ENCODE measurements at places on chromosomes 4 and X.

DNA sequence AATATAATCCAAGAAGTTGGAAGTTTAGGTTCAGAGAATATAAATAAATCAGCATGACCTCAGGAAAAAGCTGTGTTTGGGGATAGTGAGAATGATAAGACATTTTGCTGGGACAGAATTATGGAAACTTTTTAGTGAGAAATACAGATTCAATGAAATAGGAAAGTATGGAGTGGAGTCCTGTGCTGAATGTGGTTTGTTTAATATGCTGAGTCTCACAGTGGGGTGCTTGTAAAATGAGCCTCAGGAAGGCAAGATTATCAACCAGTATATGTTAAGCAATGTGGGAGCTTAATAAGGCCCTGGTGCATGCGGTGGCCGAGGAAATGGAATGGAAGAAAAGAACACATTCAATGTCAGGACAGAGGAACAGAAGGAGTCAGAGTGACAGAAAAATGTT lies 1554.7 kb upstream of the TENM3 start:
- no peak for DNase-seq

- DNase-seq: no peak
Observed at GRCh38 chr4:79199743-79200142, 126.1 kb downstream of the NAA11 start.

DNA sequence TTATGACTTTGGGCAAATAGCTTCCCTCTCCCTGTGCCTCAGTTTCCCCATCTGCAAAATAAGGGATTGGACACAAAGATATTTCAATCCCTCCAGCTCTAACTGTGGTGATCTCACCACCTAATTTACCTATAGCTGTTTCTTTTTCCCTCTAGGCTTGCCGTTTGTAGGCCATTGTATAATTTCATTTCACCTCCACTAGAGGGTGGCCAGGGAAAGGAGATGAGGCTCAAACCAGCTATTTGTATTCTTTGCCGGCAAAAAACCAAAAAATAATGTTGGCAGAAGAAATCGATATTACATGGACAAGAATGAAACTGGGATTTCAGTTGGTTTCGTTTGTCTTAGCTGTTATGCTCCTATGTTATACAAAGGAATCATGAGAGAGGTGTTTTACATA lies 36.1 kb upstream of the DOCK11 start:
- peak; percentile 10 for DNase-seq

DNA sequence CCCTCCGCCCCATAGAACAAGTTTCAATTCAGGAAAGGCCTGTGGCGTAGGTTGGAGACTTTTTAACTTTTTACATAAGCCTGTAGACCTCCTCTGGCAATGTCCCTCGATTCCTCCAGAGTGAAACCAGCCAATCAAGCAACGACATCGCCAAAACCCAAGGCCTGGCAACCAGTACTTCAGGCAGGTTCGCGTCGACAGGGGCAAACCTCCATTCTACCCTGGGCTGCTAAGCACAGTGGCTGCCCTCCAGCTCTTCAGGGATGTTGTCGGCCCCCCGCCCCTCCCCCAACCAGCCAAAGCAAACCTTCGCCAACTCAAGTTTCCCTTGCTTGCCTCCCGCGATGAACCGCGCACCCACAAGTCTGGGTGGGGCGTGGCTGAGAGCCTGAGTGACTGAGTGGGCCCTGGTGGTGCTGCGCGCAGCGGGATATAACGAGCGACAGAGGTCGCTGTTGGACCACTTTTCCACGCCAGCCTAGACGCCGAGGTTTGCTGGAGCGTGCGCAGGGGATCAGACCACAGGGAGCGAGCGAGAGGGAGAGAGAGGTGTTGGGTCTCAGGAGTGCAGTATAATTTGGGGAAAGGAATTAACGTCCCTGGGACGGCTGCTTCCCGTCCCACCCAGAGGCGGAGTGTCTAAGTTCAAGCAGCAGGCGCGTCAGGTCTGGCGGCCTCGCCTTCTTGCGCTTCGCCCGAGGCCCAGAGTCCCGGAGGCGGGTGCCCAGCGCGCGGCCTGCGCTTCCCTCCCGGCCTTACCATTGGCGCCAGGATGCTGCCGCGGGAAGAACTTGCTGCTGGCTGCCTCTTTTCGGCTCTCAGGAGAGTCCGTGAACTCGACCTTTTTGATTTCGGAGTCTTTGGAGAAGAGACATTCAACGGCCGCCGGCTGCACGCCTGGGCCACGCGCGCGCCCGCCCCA lies 9.0 kb upstream of the PITX2 start:
- peak; percentile 83 for DNase-seq

GRCh38 chr4:165874072-165874790 lies 1.2 kb downstream of the TLL1 start:
- DNase-seq: no peak

GRCh38 chrX:154546354-154547244 lies at the start of gene G6PD:
TSS of gene G6PD (minus strand) at chrX:154546846. CDS start at chrX:154546155, 691 bp downstream.
- peak; percentile 92 for DNase-seq

DNA sequence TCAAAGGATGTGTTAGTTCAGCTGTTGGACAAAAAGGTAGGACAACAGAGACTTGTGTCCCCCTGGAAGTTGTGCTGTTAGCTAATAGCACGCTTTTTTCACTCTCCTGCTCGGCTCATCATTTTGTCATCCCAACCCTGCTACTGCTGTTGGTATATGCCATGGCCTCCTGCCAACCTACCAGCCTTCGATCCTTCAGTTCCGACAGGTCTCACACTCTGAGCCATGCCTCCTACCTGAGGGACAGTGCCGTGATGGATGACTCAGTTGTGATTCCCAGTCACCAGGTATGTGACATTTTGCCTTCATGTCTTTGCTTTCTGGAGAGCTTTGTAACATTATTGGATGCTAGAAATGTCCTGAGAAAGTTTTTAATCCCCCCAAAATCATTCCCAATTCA lies 268.1 kb downstream of the ANK2 start:
- no peak for DNase-seq

GRCh38 chr4:160251522-160252170 lies 1148.8 kb downstream of the RAPGEF2 start:
- no peak for DNase-seq

GRCh38 chr4:56052966-56053365 lies 104.2 kb downstream of the CEP135 start:
- DNase-seq: no peak

DNA sequence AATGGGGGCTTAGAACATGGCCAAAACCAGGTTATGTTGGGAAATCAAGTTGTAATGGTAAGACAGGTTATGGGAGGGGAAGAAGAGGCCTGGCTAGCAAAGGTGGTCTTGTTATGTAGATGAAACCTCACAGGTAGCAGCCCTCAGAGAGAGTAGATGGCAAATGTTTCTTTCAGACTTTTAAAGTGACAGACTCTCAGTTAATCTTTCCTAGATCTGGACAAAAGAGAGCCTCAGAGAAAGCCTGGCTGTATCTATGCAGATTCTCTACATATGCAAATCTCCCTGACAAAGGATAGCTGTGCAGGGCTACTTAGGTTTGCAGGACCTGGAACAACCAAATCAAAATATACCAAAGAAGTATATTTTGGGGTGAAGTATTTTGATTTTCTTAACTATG lies 284.1 kb upstream of the AMOT start:
- no peak for DNase-seq

- DNase-seq: no peak
Observed at GRCh38 chrX:38379088-38379487, 26.7 kb downstream of the OTC start.

DNA sequence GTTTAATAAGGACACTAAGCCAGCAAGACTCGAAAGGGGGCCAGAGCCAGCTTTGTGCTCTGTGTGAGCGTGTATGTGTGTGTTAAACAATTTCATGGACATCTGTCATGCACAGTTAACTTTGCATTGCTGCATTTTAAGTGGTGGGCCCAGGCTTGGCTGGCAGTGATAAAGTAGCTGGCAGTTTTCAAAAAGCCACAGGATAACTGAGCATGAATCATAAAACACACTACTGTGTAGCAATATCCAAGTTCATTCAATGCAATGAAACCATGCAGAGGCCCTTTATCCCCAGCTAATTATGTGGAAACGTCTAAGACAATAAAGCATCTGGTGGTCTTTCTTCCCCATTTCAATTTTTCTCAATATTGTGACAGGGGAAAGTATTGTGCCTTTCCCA lies 132.9 kb downstream of the NKX6-1 start:
- DNase-seq: no peak

DNA sequence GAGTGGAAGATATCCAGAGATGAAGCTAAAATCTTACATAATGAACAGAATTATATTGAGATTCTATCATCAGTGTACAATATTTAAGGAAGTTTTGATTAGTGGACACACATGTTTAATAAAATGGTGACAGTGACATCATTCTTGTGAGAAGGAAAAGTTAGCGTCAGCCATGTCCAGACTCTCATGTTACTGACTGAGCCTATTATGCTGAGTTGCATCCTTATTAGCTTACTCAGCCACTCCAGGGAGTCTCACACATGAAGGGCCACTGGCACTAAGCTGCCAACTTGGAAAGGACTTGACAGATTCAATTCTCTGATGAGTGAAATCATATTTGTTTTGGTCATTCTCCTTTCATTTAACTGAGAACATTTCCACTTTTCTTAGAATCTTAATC lies 170.6 kb downstream of the BANK1 start:
- DNase-seq: no peak

DNA sequence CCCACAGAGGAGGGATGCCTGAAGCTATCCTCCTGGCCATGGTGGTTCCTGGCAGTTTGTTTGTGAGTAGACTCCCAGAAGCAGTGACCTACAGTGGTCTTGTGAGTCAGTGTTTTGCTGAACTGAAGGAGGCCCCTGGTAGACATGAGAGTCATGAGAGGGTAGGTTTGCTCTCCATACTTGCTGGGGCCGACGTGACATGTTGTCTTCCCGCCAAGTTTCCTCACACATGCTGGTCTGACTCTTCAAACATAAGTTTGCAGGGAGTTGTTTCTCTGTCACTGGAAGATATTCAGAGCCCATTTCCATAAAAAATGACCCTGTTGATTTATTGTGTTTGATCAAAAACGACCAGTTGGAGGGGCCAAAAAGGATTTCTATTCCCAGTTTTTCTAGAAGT lies 131.1 kb upstream of the SCML1 start:
- DNase-seq: no peak

DNA sequence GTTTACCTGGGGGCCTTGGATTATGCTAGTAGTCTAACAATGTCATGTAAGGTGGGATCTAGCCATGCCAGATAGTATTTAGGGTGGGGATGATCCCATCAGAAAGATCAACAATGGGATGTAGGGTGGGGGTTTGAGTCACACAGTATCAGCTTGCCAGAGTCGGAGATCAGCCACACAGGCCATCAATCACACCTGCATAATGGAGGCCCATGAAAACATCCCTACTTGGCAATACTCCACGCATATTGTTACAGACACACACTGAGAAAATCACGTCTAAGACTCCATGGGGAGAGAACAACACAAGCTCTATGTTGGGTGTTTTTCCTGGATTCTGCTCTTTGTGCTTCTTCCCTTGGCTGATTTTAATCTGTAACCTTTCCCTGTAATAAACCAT lies 49.5 kb upstream of the SLC25A4 start:
- DNase-seq: no peak

GRCh38 chr4:184368290-184368689 lies 106.1 kb downstream of the IRF2 start:
- DNase-seq: no peak

DNA sequence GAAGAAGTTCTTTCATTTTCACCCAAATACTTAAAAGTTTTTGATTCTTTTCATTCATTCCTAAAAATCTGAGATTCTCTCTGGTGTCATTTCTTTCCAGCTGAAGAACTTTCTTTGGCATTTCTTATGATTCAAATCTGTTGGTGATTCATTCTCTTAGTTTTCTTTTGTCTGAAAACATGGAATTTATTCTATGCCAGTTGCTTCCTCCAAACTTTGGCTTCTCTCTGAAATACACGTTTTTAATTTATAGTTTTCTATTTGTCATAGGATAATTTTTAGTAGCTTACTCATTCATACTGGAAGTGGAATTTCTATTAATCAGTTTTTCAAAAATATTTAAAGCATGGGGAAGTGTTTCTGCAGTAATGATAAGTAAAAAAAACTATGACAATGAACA lies 1012.0 kb downstream of the RPA4 start:
- DNase-seq: no peak

DNA sequence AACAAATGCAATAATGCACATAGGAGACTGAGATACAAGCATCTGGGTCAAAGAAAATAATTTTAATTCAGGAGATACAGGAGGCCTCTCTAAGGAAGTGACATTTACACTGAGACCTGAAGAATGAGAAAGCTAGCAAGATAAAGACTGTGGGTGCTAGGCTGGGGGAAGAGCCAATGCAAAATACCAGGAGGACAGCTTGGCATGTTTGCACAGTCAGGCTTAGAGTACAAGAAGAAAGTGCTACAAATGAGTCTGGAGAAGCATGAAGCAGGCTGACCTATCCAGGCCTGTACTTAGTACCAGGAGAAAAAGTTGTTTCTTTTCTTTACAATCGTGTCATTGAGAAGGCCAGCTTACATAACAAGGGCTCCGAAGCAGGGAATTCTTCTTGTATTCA lies 56.9 kb downstream of the GABRB1 start:
- no peak for DNase-seq

GRCh38 chr4:624705-625590 lies at the start of gene PDE6B:
TSS of gene PDE6B (plus strand) at chr4:625573. CDS start at chr4:625627, 54 bp downstream.
- no peak for DNase-seq

GRCh38 chr4:11746734-11747133 lies 318.0 kb upstream of the HS3ST1 start:
- no peak for DNase-seq

- DNase-seq: no peak
Observed at GRCh38 chr4:24604558-24605214, 20.3 kb upstream of the DHX15 start.

- no peak for DNase-seq
Observed at GRCh38 chr4:42906891-42907759, 14.6 kb downstream of the GRXCR1 start.

DNA sequence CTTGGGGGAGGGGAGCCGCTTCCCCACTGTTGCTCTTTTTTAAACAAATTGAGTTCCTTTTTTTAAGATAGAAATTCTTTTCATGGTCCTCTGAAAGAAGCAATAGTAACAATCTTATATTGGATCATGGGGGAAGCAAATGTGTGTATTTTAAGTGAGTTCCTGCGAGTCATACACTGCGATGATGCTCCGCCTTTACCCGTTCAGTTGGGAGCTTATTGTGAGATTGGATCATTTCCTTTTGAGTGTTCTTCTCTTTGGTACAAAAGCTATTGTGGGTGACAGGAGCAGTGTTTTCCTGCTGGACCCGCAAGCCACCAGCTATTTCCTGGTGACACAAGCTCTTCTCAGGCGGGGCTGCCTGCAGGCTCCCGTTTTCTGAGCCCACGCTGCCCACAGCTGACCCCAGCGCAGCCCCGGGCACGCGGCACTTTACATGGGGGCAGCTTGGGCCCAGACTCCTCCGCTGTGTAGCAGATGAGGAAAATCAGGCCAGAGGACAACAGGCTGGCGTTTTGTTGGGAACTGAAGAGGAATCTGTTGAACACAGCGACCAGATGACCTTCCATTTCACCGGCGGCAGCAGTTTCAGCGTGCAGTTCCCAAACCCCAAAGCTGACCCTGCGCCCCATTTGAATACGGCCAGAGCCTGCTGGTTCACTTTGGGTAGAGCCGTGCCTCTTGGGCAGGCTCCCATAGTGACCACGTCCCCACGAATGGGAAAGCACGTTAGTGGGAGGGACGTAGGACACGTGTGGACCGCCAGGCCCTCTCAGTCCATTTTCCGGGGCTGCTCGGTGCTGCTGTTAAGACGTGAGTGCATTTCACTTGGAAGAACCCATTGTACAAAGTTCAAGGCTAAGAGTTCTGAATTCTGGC lies 12.2 kb downstream of the TADA2B start:
- no peak for DNase-seq
